ENCODE measurements at places on chromosomes 13 and 19. TPM values are rescaled to one million over a fixed set of nuclear protein-coding genes. Genes with fewer than 3 reads are reported as not detected.

The CEACAM6 gene
- not detected for total RNA-seq

The TMIGD2 gene
- total RNA-seq, result not detected

The KLK14 gene
- total RNA-seq, result 0.21 TPM

The SIGLEC8 gene
- 0.09 TPM for total RNA-seq

The EDDM13 gene
- total RNA-seq, result not detected

The LILRA1 gene
- 0.97 TPM for total RNA-seq

The KRTDAP gene
- not detected for total RNA-seq

The PLK5 gene
- not detected for total RNA-seq

The ZNF506 gene
- total RNA-seq, result 12.5 TPM

The ZNF578 gene
- total RNA-seq, result 2.7 TPM

The A1BG gene
- 18.9 TPM for total RNA-seq

The PTBP1 gene
- total RNA-seq, result 131 TPM

The CEACAM19 gene
- 6.2 TPM for total RNA-seq

The FPR3 gene
- total RNA-seq, result 11.0 TPM

The ZNF416 gene
- total RNA-seq, result 5.5 TPM

The LAIR1 gene
- 16.2 TPM for total RNA-seq

The SKA3 gene
- 1.1 TPM for total RNA-seq

The CYSLTR2 gene
- total RNA-seq, result 6.1 TPM

All from left cardiac atrium (tissue), 4 donors.